ENCODE measurements at places on chromosomes 2 and 18. TPM values are rescaled to one million over a fixed set of nuclear protein-coding genes. Genes with fewer than 3 reads are reported as not detected.

GRHL1 gene
- total RNA-seq = 3.0 TPM

SERPINB12 gene
- total RNA-seq = not detected

DNA sequence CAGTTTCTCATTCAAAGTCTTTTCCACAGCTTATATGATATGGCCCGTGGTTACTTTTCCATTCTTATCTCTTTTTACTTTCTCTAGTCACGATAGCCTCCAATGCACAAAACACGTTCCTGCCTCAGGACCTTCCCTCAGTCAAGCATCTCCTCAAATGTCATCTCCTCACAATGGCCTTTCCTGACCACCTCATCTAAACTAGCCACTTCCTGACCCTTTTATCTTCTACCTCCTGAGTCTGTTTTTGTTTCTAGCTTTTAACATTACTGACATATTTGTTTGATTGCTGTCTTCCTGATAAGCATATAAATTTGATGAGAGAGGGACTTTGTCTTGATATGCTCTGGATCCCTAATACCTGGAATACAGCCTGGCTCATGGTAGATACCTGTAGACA is 7.6 kb downstream of the PGAP1 start:
- DNase-seq = no peak
- no peaks in the 10 kb centered on the region for H3K4me1 ChIP-seq
- H3K4me3 ChIP-seq = no peak overlapping the region

DNA sequence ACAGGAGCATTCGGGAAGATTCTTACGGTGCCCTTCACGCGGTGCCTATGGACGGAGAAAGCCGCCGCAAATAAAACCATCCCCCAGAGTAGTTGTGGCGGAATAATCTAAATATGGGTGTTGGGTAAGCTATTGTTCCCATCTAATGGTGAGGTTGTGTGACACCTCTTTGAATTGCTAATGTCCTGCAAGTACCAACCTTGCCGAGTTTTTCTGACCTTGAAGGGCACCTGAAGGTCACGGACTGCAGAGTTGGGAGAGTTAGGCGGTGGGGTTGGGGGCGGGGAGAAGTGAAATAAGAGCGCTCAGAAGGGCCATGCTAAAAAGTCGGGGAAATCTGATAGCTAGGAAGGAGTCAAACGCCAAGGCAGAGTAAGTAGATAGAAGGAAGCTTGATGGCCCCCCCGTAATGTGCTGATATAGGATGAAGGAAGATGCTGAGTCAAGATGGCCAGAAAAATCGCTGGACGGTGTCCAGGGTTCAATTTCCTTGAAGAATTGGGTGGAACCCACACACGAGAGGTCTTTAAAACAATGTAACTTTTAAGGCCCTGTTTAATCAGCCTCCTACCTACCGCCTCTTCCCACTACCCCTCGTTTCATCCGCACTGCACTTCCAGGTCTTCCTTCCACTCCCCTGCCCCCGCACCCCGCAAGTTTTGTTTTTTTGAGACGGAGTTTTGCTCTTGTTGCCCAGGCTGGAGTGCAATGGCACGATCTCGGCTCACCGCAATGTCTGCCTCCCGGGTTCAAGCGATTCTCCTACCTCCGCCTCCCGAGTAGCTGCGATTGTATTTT is 600 bp downstream of the KATNAL2 start:
- peak overlapping the region; percentile 94 for H3K27ac ChIP-seq
- peak; percentile 46 for DNase-seq
- no peaks in the 10 kb centered on the region for H3K36me3 ChIP-seq

Measured in heart right ventricle (tissue), 16 donors.